ENCODE measurements at places on chromosomes 1 and 21.

GRCh38 chr21:32137266-32137665 is 141.6 kb downstream of the MIS18A start:
- DNase-seq = no peak

- no peak for DNase-seq
These were observed at the start of gene RCSD1 for GRCh38 chr1:167629681-167630567. TSS of gene RCSD1 (plus strand) at chr1:167630232. CDS start at chr1:167630424, 192 bp downstream.

DNA sequence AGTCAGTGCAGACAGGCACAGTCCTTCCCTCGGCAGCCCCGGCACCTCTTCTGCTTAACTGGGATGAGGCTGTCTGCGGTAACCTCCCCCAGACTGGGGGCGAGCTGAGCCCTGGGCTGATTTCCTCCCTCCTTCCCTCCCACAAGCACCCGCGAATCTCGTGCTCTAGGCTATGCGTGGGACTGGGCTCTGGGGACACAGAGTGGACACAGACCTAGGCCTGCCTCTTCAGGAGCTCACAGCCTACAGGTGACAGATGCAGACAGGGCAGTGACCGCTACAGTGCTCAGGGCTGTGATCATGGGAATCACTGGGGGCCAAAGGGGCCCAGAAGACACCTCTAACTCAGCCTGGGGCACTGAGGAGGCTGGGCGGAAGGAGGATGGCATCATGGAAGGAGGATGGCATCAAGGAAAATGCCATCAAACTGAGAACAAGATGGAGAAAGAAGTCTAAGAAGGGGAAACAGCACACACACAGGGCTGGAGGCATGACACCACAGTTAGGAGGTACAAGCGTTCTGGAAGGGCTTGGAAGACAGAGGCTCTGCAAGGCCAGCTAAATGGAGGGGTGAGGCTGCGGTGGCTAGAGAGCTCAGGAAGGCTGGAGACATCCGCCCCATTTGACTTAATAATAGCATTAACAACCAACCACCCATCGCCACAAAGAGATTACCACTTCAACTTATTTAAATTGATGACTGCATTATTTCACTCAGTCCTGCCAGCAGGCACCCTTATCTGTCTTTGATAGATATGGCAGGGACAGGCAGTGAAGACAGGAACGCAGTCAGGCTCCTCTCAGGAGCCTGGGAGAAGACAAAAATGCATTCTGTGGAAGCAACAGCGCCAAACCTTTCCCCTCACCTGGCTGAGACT is 4.2 kb downstream of the TTC39A start:
- DNase-seq = no peak

DNA sequence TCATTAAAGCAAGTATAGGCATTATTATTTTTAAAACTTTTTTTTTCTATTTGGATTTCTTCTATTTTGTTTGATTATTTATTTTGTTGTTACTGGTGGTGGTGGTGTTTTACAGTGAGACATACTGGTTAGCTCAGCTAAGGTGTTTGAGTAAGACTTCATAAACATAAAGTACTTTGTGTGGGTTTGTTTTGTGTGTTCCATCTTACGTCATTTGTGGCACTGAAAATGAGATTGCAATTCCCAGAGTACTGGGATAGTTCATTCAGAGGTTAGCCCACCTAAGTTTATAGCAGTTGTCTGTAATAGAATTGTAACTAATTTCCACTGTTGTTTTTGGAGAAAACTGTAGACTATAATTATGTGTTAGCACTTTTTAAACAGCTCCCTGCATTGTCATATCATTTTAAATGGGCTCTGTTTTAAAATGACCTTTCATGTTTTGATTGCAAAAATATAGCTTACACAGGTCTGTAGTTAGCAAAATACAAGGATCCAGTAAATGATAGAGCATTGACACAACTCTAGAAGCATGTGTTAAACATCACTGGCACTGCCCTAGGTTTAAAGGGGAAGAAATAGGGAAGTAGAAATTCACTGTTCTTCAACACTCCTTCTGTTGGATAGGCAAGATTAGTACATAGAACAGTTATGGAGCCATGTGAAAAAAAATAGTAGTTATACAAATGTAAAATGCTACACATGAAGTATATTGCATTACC is 171.7 kb downstream of the NFIA start:
- no peak for DNase-seq

- no peak for DNase-seq
These were observed at the start of gene AJAP1 for GRCh38 chr1:4653796-4654725. TSS of gene AJAP1 (plus strand) at chr1:4654609. CDS start at chr1:4655426, 817 bp downstream.

DNA sequence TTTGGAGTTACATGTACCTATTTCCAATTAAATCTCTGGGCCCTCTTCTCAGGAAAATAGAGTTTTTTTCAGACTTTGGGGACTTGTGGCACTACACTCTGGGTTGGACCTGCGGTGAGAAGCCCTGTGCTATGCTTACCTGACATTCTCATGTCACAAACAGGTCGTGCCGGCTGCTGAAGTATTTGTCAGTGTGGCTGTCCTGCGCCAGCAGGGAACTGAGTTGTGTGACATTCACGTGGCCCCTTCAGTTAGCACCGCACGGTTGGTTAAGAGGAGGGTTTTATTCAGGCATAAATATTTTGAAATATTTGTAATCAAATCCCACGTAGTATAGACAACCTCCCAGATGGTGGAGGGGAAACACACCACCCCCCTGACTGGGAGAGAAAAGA is 6.3 kb upstream of the COL6A2 start:
- DNase-seq = no peak

DNA sequence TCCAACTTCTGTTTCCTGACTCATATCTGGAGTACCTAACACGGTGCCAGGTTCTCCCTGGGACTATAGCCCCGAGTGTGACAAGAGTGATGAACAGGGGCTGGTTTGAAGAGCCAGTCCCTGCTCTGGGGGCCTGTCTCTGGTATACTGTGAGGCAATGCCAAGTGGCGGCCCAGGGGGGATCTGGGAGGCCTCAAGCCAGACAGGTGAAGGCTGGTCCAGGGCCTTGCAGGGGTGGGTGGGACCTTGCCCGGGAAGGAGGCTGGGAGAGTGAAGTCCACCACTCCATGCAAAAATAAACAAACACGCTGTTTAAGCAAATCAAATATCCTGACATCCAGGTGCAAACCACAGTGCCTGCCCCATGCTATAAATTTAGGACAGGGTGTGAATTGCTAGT is 6.8 kb upstream of the PLXNA2 start:
- no peak for DNase-seq

- no peak for DNase-seq
These were observed 1048.5 kb downstream of the PLA2G4A start for GRCh38 chr1:187877220-187877619.
